H1 (cell line): ENCODE measurements at places on chromosomes 16 and 17. TPM values are rescaled to one million over a fixed set of nuclear protein-coding genes. Genes with fewer than 3 reads are reported as not detected.

DNA sequence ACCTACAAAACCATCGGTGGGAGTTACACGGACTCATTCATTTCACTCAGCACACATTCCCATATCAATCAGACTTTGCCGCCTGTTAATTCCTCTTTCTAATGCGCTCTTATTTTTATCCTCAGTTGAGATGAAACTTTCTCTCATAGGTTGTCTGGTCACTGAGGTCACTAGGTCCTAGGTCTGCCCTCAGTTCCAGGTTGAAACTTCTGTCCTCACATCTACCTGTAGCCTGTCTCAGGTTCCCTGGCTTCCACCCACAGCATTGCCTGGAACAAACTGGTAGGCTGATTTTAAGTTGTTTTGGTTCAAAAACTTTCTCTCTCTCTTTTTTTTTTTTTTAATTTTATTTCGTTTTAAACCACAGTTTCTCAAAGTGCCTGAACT is 119.7 kb downstream of the MAP2K6 start:
- H3K4me1 ChIP-seq, result peaks cover 2% of the 10 kb centered on the region
- H3K4me3 ChIP-seq, result no peak overlapping the region
- no peak for DNase-seq
- H3K36me3 ChIP-seq, result no peaks in the 10 kb centered on the region

DNA sequence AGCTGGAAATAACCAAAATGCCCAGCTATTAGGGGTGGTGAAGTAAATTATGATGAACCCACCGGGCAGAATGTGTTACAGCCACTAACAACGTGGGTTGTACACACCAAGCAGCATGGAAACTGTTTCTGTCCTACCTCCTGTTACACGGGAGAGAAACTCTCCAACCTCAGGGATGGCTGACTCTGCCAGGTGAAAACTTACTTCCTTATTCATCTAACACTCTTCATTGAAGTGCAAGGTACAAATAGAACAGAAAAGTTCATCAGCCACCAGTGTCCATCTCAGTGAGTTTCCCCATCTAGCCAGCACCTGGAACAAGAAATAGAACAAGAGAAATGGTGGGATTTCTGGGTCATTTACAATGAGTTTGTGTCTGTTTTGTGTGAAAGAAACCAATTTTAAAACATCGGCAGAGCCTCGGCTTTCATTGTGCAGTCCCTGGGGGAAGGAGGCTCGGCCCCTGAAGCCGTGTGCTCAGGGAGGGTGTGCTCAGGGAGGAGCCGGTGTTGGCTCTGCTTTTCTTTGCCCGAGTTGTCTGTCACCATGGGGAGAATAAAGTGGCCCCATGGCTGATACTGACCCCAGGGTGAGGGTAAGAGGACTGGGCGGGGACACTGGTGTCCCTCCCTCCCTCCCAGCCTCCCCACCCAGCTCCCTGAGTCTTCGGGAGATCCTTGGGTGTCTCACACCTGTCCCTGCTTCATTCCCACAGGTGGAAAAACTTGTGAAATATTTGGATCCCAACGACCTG is 39.8 kb downstream of the RAB11FIP4 start:
- no peaks in the 10 kb centered on the region for H3K4me1 ChIP-seq
- H3K27me3 ChIP-seq, result no peaks in the 10 kb centered on the region
- DNase-seq, result no peak
- no peak overlapping the region for H3K4me3 ChIP-seq
- no peaks in the 10 kb centered on the region for H3K36me3 ChIP-seq

ZNHIT3 gene
- 59.1 and 60.8 TPM in 2 replicates for total RNA-seq

DNA sequence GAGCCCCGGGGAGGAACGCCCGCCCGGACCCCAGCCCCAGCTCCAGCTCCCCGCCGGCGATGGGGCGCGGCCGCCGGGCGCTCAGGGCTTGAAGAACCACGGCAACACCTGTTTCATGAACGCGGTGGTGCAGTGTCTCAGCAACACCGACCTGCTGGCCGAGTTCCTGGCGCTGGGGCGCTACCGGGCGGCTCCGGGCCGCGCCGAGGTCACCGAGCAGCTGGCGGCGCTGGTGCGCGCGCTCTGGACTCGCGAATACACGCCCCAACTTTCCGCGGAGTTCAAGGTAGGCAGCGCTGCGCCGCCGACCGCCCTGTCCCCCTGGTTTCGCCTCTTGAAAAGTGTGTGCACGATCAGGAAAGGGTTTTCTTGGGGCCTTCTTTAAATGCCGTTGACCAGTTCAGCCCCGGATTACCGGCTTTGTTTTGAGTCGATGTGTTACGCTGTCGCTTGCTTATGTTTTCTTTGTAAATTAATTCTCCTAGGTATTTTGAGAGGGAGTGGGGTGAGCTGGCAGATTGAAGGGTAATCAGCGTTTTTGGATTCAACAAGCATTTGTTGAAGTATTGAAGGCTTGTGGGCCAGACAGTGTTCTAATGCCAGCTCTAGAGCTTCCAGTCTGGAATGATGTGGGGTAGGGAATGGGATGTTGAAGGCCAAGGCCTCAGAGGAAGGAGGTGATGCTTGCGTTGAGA is 681 bp downstream of the USP43 start:
- peak overlapping the region; percentile 78 for H3K4me3 ChIP-seq
- H3K27me3 ChIP-seq, result peaks cover 12% of the 10 kb centered on the region
- H3K36me3 ChIP-seq, result no peaks in the 10 kb centered on the region
- peak overlapping the region; percentile 20; the same call in 1 of the 2 replicates for H3K27ac ChIP-seq
- H3K4me1 ChIP-seq, result peaks cover 8% of the 10 kb centered on the region; the same call in 1 of the 2 replicates
- peak; percentile 76 for DNase-seq

HS3ST3A1 gene
- 5.4 and 6.6 TPM in 2 replicates for total RNA-seq

DNA sequence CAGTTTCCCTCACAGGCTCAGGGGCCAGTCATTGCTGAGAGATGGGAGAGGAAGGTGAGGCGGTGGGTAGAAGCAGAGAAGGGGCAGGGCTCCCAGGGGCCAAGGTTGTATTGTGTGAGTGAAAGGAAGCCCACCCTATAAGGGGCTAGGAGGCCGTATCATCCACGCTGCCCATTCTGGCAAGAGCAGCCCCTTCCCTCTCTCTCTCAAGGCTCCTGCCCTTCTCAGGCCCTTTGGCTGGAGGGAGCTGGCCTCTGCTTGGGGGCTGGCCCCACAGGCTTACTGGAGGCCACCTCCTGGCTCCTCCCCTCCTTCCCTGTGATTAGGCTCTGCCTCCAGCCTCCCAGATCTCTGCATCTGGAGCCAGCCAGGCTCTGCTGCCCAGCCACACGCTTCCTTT is 7.6 kb downstream of the TBKBP1 start:
- 0 out of 2 replicates have a peak, but pooled peaks cover 3% of the 10 kb centered on the region for H3K36me3 ChIP-seq
- H3K27ac ChIP-seq, result no peak overlapping the region
- H3K4me3 ChIP-seq, result no peak overlapping the region
- no peaks in the 10 kb centered on the region; the same call in 1 of the 2 replicates for H3K4me1 ChIP-seq
- no peaks in the 10 kb centered on the region for H3K27me3 ChIP-seq

DNA sequence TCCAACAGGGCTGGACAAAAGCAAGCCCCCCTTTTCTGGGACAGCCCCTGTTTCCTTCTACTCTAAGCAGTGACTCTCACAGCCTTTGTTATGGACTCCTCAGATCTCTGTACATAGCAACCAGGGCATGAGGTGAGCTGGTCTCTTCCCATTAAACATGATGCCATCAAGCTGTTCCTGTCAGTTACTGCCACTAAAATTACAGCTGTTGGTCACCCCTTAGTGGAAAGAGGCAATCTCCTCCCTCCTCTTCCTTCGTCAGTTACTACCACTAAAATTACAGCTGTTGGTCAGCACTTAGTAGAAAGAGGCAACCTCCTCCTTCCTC is 95.2 kb upstream of the SMIM36 start:
- no peaks in the 10 kb centered on the region for H3K36me3 ChIP-seq
- peaks cover 3% of the 10 kb centered on the region; the same call in 1 of the 2 replicates for H3K4me1 ChIP-seq
- no peak overlapping the region for H3K27ac ChIP-seq
- no peaks in the 10 kb centered on the region for H3K27me3 ChIP-seq
- DNase-seq, result no peak

CD79B gene
- total RNA-seq, result 1.5 and 2.2 TPM in 2 replicates

DNA sequence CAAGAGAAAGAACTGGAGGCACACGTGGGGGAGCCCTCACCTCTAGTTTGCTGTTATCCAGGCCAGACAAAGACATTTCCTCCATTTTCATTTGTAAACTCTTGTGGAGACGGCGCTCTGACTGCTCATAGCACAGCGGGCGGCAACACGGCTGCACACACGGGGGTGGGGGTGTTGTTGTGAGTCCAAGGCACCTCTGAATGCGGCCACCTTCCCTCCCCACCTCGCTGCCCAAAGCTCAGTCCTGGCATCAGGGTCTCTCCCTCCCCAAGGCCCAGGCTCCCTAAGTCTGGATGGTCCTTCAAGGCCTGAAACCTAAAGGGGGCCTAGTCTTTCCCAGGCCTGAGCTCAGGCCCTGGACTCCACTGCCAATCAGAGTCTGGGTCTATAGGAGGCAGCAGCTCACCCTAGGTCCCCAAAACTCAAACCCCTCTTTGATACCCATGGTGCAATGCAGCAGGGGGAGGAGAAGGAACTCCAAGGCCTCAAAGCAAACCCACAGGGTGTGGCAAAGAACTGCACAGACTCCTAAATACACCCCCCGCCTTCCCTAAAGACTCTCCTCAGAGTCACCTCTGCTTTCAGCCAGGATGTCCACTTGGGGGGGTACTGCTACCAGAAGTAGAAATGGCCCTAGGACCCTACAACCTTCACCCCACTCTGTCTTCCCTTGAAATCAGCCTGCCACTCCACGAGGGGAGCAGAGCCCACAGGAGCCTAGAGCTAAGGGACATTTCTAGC is 1.5 kb downstream of the ATXN7L3 start:
- H3K27ac ChIP-seq, result peak overlapping the region; percentile 64
- no peaks in the 10 kb centered on the region for H3K27me3 ChIP-seq
- H3K36me3 ChIP-seq, result peaks cover 37% of the 10 kb centered on the region
- H3K4me3 ChIP-seq, result peak overlapping the region; percentile 77
- peaks cover 8% of the 10 kb centered on the region for H3K4me1 ChIP-seq

CES4A gene
- 0.93 TPM in 1 of 2 replicates, not detected in the other for total RNA-seq

DNA sequence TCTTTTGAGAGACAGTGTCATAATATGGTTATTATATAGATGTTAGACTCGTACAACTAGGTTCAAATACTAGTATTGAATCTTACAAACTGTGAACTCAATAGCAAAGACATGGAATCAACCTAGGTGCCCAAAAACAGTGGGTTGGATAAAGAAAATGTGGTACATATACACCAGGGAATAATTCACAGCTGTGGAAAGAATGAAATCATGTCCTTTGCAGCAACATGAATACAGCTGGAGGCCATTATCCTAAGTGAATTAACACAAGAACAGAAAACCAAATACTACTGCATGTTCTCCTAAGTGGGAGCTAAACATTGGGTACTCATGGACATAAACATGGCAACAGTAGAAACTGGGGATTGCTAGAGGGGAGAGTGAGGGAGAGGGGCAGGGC is 8.1 kb downstream of the PHKB start:
- DNase-seq, result no peak
- H3K4me1 ChIP-seq, result peaks cover 3% of the 10 kb centered on the region
- no peak overlapping the region for H3K4me3 ChIP-seq

DNA sequence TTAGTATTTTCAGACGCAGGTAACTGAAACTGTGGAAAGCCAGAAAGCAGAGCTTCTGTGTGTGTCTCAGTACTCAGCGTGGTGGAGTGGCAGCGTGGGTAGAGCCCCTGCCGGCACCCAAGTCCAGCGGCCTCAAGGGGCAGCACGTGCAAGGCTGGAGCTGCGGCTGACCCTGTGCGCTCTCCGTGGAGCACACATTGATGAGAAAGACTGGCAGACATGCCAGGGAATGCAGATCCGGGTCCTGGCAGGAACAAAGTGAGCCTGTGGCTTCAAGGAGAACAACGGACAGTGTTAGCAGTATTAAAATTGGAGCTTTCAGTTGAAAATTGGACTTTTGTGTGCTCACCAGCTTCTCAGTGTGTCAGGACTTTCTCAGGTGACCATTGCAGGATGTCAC is 23.3 kb downstream of the ZC3H18 start:
- H3K4me1 ChIP-seq, result no peaks in the 10 kb centered on the region
- H3K36me3 ChIP-seq, result peaks cover 16% of the 10 kb centered on the region; the same call in 1 of the 2 replicates
- H3K27me3 ChIP-seq, result no peaks in the 10 kb centered on the region
- H3K27ac ChIP-seq, result no peak overlapping the region
- H3K4me3 ChIP-seq, result no peak overlapping the region
- DNase-seq, result no peak

- no peaks in the 10 kb centered on the region for H3K27me3 ChIP-seq
- no peaks in the 10 kb centered on the region for H3K36me3 ChIP-seq
- no peak for DNase-seq
- no peak overlapping the region for H3K27ac ChIP-seq
- H3K4me1 ChIP-seq, result peaks cover 6% of the 10 kb centered on the region
- H3K4me3 ChIP-seq, result no peak overlapping the region
Observed at GRCh38 chr17:73348018-73348828, 36.4 kb upstream of the CDC42EP4 start.

GRCh38 chr17:11986942-11987329 is 10.3 kb downstream of the ZNF18 start:
- H3K36me3 ChIP-seq, result no peaks in the 10 kb centered on the region; the same call in 1 of the 2 replicates
- DNase-seq, result no peak
- peaks cover 12% of the 10 kb centered on the region for H3K4me1 ChIP-seq
- no peak overlapping the region for H3K4me3 ChIP-seq
- H3K27ac ChIP-seq, result no peak overlapping the region

DNA sequence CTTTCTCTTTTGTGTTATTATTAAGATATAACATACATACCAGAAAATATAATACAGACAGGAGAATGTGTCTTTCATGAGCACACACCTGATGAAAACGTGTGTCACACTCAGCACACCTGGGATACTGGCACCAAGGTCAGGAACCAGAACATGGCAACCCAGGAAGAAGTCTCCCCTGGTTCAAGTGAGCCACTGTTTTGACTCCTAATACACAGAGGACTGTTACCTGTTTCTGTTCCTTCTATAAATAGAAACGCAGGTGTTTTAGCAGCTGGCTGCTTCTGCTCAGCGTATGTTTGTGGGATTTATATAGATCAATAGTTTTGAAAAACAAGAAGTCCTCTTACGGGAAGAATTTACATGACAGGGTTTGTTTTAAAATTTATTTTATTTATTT is 3.5 kb downstream of the SEC14L1 start:
- DNase-seq, result no peak
- H3K27me3 ChIP-seq, result no peaks in the 10 kb centered on the region
- H3K4me3 ChIP-seq, result no peak overlapping the region
- peaks cover 20% of the 10 kb centered on the region for H3K4me1 ChIP-seq

DNA sequence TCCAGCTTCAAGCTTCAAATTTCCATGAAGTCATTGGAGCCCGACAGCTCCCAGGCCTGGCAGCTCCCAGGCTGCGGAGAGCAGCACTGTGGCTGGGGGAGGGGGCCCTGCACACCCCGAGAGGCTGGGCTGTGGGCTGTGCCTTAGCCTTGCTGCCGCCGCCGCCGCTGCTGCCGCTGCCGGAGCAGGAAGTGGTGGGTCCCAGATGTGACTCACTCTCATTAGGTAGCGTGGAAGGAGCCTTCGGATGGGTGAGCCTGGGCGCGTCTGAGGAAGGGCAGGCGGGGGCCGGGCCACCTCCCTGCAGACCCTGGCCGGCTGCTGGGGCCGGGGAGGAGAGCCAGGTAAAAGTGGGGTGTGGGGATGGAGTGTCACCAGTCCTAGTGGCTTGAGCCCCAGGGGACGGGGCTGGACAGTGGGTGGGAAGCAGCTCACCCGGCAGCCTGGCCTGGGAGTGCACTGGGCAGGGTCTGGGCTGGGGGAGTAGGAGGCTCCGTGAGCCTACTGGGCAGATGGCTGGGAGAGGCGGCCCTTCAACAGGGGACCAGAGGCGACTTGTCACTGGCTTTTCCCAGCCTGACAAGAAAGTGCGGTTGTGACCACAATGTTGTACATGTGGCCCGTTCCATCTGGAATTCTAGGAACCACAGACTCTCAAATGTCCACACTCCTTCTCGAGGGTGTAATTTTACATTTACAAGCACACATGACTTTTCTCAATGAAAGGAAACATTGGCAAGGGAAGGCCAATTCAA is at the start of gene ADCY7:
Gene ADCY7 (plus strand): TSS at position 215 of the 755 bp plus-strand sequence. CDS start 21,629 bp downstream, outside the sequence.
- no peak for DNase-seq
- H3K27ac ChIP-seq, result no peak within 1 kb of the TSS
- H3K4me1 ChIP-seq, result peaks cover 11% of the 10 kb centered on the region
- H3K27me3 ChIP-seq, result no peaks in the 10 kb centered on the region
- no peak within 1 kb of the TSS for H3K4me3 ChIP-seq
- no peaks in the 10 kb centered on the region for H3K36me3 ChIP-seq
